NCI-H2081 treated with DMSO at 0.1 percent for 48 hours (cell line): ENCODE measurements at places on chromosomes 12 and 14.

- DNase-seq = no peak
Observed at GRCh38 chr12:120352117-120352516, 16.8 kb downstream of the MSI1 start.

DNA sequence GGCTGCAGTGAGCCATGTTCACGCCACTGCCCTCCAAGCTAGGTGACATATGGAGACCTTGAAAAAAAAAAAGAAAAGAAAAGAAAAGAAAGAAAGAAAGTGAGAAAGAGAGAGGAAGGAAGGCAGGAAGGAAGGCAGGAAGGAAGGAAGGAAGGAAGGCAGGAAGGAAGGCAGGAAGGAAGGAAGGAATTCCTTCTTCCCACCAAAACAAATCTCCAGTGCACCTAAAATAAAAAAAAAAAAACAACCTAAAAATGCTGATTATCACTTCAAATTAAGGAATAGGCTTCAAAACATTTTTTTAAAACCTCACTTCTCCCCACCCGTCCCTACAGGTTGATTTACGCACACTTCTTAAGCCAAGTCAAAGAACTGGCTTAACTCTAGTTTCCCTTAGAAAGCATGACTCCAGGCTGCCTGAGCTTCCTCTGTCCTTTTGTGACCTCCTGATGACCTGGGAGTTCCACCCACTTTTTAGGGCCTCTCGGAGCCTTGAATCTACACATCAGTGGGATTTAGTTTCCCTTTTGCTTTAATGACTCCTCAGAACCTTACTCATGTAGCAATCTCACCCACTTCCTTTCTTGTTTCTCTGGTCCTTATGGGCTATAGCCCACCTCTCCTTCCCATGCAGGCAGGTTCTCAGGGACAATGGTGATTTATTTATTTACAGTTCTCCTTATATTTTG is 18.6 kb downstream of the DUSP6 start:
- DNase-seq = no peak

DNA sequence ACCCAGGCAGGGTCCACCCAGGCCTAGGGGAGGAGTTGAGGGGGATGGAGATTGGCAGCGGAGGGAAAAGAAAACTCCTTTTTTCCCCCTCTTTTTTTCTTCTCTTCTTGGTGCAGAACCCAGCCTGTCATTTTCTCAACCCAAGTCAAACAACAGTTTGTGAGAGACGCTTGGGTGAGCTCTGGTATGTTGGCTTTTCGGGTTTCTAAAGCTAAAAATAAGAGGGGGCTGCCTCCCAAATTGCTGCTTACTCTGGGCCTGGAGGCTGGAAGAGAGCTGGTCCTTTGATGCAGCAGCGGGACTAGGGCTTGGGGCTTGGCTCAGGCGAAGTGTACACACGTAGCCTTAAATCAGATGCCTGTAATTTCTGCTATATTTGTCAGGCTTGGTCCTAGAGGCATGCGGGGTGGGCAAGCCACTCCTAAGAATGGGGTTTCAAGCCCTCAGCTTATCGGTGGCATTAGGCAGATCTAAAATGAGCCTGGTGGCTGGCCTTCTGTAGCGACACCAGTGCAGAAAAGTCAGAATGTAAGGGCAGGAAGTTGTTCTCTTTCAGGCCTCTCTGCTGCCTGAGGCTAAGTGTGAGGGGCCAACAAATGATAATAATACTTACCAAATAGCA is 816 bp upstream of the SLC8A3 start:
- no peak for DNase-seq

- DNase-seq = no peak
Observed at GRCh38 chr14:24145690-24146452, 539 bp downstream of the PSME2 start.

DNA sequence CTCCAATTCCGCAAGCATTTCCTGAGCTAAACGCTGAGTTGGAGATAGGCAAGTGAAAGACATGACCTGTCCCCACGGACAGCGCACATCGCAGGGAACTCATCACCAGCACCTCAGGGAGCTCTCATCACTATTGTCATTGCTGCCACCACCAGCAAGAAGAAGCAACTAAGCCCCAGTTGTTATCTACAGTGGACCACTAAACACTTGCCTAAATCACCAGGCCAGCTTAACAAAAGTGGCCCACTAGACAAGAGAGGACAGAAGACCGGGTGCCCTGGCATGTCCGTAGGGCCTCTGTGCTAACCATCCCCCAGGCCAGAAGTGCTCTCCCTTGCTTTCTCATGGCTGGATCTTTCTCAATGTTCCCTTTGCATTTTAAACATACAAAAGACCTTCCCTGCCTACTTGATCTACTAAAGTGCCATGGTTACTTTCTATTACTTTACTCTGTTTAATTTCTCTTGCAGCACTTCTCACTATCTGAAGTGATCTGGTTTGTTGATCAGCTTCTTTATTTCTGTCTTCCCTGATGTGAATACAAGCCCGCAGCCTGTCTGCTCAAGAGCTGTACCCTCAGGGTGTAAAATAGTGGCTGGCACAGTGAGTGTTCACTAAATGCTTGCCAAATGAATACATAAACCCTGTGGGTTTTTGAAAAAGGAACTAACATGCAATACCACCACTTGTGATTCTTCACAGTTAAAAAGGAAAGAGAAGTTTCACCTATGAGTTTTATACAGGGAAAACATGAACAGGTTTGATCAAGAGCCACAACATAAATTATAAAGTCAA is 60.9 kb upstream of the RFLNA start:
- no peak for DNase-seq

- DNase-seq = no peak
Observed at GRCh38 chr14:92609955-92610354, 96.4 kb downstream of the RIN3 start.

DNA sequence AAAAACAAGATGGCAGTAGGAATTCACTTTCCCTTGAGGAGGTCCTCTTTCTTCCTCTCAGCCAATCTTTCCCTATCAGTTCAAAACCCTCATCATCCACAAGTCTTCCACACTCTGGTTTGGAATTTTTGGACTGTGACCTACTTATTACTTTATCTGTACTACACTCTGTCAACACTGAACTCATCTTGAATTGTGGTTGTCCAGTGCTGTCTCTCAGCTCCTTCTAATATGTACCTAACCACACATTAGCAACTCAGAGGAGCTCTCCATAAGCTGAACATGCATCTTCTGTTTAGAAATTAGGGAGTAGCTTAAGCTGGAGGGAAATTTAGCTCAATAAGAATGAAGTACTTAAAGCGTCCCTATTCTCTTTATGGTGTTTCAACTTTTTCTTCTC is 34.8 kb downstream of the SLC38A1 start:
- DNase-seq = no peak

DNA sequence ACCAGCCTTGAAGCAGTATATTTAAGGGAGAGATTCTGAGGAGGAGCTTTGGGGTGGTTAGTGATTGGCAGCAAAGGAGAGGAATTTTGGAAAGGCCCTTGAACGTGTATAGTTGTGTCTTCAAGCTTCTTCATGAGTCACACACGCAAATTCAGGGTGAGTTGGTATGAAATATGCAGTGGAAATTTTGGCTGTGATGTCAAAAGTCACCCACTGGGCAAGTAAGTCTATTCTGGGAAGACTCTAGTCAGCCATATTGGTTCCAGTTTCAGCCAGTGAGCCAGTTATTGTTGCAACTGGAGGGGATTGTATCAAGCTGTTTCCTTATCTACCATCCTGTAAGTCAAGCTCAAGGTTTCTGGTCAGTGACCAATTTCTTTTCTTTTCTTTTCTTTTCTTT is 32.0 kb upstream of the VASH1 start:
- no peak for DNase-seq
